ENCODE measurements at places on chromosomes 2 and 18.
A peak's percentile ranks its signal among the peaks of the same experiment; 100 is the strongest.

DNA sequence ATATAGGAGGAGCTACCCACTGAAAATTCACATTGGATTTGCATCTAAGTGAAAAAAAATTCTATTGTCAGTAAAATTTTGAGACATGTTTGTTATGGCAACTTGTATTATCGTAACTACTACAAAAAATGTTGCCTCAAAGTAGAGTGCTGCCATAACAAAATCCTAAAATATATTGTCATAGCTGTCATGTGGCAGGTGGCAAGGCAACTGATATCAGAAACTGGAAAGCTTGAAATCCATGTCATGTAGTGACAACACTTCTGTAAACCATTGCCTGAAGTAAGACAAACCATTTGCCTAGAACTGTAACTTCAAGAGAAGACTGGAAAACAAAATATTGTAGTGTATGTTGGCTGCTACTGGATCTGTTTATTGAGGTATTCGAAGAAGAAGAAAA lies 697.5 kb upstream of the CELF4 start:
- DNase-seq, result no peak

- DNase-seq, result no peak
Measured at GRCh38 chr2:181781078-181781786, 100.9 kb upstream of the NEUROD1 start.

DNA sequence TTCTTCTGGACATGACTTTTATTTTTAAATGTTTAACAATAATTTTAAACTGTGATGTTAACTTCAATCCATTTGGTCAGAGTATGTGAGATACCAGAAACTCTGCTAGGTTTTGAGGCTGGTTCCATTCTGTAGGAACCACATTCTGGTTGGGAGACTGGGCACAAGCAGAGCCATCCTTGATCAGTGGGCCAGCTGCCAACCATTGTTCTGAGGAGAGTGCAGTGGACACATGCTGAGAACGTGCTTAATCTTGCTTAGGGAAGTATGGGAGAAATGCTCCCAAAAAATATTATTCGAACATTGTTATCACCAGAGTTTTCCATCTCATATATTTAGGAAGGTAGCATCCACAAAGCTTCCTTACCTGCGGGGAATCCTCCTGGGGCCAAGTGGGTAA lies 155.8 kb downstream of the RTN4 start:
- DNase-seq, result no peak

DNA sequence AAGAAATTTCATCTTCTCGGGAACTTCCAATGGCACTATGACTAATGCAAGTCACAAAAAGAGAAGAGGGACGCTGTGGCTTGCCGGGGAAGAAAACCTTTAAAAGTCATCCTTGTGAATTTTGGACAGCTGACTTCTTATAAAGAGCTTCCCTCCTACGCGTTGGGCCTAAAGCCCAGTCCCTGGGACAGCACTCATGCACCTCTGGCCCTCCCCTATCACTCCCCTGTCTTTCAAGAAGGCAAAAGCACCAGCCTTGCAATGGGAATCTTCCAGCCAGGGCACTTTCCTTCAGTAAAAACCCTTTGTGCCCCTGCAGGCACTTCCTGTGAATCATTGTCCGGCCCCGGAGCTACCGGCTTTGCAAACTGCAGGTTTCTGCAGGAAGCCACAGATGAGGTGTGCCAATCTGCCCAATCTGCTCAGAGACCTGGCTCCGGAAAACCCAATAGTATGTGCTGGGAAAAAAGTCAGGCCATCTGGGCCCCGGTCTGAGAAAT lies 7.1 kb downstream of the MREG start:
- peak; percentile 74 for DNase-seq

- no peak for DNase-seq
Measured at GRCh38 chr2:138029276-138029675, 65.0 kb downstream of the HNMT start.

DNA sequence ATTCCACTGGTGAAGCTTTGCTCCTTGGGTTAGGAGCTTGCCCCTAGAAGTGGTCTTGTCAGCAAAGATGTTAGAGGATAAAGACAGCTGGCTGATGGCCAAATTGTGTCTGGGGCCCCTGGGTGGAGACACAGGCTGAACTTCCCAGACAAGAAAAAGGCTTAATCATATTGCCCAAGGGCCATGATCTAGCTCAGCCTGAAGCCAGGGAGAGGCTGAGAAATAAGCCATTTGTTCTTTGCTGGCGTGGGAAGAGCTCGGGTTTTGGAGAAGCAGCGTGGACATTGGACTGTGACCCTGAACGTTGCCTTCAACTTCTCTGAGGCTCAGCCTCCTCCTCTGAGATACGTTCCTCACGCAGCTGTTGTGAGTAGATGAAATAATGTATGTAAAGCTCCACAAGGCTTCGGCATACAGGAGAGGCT lies 153.0 kb downstream of the ZFP36L2 start:
- DNase-seq, result no peak

- no peak for DNase-seq
Measured at GRCh38 chr2:239230318-239231052, 170.3 kb downstream of the HDAC4 start.

DNA sequence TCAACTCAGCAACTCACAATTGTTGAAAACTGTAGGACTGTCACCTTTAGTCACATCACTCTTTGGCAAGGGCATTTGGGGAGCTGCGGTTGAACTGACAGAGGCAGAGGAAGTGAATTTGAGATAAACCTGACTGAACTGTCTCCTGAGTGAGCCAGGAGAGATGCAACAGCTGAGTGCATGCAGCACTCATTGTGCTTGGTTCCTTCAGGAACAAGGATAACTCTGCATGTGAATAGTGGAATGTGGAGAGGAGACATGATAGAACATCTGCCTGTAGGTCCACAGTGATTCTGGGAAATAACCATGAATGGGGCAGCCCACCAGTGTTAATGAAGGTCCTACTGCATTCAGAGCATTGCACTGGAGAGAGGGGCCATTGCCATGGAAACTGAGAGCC lies 494.7 kb downstream of the STK39 start:
- DNase-seq, result no peak

- DNase-seq, result no peak
Measured at GRCh38 chr2:189659734-189660133, 1.5 kb upstream of the ASNSD1 start.

DNA sequence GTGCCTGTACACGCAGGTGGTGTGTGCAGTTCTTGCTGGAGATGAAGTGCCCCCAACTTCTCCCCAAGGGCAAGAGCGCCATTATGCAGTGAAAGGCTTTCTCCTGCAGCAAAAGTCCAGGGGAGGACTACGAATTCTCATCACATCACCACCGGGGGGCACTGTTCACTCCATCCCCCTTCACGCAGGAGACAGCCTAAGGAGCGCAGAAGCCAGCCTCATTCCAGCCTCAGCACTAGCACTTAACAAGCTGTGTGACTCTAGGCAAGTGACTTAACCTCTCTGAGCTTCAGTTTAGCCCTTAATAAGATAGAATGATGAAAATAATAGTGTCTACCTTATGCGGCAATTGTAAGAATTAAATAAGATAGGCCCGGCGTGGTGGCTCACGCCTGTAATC lies 32.3 kb downstream of the DNMT3A start:
- DNase-seq, result no peak

GRCh38 chr2:143420313-143420712 lies 291.1 kb downstream of the ARHGAP15 start:
- no peak for DNase-seq

GRCh38 chr2:167551416-167551815 lies 663.1 kb downstream of the XIRP2 start:
- no peak for DNase-seq

DNA sequence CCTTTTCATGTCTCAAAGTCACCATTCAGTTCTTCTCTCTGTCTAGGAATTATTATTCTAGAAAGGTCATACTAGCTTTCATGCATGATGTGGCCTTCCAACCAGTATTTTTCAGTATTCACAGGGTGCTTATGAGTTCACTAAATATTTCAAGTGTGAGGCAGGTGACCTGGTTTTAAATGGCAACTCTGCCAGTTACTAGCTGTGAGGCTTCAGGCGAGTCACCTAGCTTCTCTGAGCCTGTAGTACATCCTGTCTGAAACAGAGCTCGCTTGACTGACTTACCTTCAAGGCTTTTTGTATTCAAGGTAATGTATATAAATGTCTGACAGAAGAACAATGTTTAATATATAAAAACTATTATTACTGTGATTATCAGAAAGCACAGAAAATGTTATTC lies 19.4 kb upstream of the ACVR1 start:
- no peak for DNase-seq

GRCh38 chr2:40115348-40115747 lies 336.3 kb upstream of the THUMPD2 start:
- DNase-seq, result no peak

DNA sequence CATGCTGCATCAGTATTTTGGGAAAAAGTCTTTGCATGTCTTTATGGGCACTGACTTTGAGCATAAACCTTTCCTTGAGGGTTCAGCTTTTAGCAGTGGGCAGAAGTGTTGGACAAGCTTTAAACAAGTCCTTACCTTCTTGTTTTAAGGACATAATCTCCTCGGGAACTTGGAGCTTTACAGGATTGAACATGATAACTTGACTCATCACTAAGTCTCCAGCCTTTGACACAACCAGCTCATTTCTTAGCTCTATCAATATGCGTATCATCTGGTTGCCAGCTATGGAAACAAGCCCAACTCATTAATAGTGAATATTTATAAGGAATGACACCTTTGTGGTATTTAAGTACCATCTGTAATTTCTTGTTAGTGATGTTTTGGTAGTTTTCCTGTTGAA lies 21.0 kb upstream of the RAB27B start:
- DNase-seq, result no peak

DNA sequence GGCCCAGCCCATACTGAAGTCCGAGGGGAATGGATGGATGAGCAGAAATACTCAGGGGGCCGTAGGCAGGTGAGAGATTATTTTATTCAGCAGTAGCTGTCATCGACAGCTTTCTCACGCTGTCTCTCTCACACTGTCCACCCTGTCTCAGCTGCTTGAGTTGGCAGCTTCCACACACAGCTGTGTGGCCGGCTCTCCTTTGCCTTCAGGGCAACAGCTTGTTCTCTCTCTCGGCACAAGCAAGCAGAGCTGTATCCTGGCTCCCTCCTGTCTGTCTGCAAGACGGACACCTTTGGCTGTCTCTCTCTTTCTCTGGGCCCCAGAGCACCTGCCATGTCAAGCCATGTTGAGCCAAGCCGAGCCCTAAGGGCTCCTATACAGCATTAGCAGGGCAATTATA lies 9.8 kb upstream of the PAPOLG start:
- DNase-seq, result no peak

DNA sequence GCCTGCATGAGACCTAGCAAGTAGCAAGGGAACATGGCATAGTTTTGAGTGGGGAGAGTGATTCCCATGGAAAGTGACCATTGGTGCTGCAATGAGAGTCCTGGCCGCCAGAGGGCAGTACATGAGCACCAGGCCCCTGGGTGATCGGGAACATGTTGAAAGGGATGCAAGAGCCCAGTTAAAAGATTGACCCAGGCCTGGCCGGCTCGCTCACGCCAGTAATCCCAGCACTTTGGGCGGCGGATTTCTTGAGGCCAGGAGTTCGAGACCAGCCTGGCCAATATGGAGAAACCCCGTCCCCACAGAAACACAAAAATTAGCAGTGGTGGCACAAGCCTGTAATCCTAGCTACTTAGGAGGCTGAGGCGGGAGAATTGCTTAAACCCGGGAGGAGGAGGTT lies 22.2 kb downstream of the FAP start:
- no peak for DNase-seq

- DNase-seq, result no peak
Measured at GRCh38 chr2:174106736-174107135, 141.6 kb upstream of the SP3 start.

DNA sequence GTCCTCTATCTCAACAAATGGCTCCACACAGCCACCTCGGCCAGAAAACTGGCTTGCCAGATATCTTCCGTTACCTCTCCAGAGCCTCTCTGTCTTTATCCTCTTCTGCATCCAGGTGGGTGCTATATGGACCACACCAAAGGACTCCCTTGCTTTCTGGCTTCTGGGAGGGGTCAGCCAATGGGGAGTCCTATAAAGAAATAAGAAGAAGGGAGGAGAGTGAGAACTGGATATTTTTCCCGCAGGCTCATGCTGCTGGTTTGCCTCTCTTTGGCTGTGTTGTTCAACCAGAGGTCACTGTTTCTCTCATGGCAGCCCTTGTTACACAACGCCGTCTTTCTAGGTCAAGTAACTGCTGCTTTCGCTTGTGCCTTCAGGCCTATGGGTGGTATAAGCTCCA lies 72.7 kb downstream of the POLE4 start:
- no peak for DNase-seq

GRCh38 chr2:238854699-238855229 lies 6.9 kb downstream of the TWIST2 start:
- no peak for DNase-seq

DNA sequence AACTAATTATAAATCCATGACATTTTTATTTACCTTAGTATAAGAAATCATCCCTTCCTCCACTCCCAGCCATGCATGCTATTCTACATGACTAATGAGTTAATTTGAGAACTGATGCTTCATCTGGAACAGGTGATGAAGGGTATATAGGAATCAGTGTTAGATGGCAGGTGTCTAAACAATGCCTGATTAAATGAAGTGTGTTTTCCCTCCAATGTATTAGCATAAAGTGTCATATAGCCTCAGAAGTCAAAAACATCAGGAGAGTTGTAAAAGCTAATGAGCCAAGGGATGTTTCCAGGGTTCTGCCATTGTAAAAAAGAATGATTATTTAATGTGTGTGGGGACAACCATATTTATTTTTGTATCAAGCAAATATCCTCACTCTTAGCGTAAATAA lies 913.8 kb downstream of the DCC start:
- no peak for DNase-seq

DNA sequence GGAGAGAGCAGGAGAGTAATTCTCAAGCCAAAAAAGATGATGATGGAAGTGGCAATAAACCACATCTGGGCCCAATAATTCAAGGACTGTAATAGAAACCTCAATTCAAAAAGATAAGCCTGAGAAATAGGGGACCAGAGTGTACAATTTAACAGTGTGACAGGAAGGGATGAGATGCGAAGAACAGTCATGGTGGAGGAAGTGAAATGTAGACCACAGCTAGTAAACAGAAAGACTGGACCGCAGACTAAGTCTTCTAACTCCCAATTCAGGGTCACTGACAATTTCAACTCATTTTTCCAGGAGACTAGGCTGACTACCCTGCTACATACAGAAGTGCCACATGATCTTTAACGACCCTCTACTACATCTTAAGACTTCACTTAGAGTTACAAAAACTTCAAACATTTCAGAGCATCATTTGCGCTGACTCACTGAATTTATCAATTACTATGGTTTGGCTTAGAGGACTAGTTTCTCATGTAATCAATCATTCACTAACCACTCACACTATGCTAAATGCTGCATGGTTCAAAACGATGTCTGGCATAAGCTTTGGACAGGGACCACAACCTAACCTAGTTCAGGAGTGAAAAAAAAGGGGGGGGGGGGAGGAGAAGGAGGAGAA lies 9.0 kb downstream of the CUL3 start:
- no peak for DNase-seq

GRCh38 chr2:224195925-224196571 lies 157.0 kb upstream of the SERPINE2 start:
- no peak for DNase-seq

DNA sequence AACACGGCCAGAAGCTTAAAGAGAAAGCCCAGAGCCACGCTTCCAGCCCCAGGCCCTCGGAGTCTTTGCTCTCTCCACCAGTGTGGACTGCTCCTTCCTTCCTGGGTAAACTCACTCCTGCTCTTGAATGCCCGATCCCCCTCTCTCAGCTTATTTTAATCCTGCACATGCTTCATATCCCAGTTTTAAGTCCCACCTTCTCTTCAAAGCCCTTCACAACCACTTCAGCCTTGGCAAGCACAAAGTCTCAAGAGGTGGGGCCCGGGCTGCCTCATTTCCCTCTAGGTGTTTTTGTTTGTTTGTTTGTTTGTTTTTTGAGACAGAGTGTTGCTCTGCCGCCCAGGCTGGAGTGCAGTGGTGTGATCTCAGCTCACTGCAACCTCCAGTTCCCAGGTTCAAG lies 21.6 kb upstream of the CREG2 start:
- no peak for DNase-seq

Data from cerebellar nuclear complex (tissue), 1 donor.